ENCODE measurements at places on chromosomes 7 and 10.

- DNase-seq = no peak
Observed at GRCh38 chr7:137846827-137847567, at the start of gene DGKI. TSS of gene DGKI (minus strand) at chr7:137846974.

- no peak for DNase-seq
Observed at GRCh38 chr10:5199398-5199797, 2.8 kb downstream of the AKR1C4 start.

DNA sequence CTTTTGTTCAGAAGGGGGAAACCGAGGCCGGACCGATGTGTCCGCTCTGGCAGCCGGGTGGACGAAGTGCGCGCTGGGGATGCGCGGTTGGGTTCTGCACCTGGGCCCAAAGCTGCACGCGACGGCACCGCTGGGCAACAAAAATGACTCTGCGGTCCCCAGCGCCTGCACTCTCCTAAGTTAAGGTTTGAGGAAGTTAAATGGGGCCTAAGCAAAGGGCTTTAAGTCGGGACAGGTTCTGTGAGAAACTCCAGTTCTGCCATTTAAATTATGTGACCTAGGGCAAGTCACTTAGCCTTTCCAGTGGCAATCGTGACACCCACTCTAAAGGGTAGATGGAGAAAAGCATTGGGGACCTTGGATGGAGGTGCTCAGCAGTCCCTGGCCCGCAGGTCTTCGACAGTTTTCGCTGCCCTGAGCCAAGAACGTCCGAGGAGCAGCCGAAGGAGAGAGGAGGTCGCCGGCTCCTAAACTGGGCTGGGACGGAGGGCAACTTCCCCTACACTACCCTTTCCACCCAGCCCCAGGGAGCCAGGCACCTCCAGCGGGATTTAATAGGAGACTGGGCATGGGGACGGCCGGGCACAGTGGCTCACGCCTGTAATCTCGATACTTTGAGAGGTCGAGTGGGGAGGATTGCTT, 534 bp upstream of the ACBD5 start:
- no peak for DNase-seq

DNA sequence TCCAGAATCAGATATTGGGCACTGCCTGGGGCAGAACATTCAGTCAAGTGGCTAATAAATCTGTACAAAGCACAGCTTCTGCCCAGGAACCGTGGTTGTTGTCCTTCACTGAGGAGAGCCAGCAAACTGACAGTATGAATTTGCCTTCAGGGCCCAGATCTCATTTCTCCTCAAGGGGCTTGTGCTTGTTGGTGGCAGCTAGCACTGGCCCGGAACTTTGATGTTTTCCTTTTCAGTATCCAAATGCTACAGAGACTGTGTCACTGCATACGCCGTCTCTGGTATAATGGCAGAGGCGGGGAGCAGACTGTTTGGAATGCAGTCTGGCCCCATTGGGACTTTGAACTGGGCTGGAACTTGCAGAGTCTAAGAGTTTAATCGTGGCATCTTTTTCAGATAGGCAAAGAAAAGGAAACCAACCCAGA, 30.4 kb upstream of the ADD3 start:
- DNase-seq = no peak

DNA sequence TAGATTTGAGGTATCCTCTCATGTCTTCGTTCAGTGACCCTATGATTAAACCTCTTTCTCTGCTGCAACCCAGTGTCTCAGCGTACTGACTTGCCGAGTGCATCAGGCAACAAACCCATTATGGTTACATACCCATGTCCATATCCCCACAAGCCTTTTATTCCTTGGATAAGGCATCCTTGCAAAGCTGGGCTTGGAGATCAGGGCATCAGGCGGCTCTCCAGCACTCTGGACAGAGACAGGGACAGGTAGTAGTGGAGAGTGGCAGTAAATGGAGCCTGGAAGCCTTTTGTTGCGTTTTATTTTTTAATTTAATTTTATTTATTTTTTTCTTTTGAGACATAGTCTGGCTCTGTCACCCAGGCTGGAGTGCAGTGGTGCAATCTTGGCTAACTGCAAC, 32.0 kb upstream of the NPFFR1 start:
- DNase-seq = no peak
